ENCODE measurements at places on chromosomes 3 and 15.
A peak's percentile ranks its signal among the peaks of the same experiment; 100 is the strongest.

DNA sequence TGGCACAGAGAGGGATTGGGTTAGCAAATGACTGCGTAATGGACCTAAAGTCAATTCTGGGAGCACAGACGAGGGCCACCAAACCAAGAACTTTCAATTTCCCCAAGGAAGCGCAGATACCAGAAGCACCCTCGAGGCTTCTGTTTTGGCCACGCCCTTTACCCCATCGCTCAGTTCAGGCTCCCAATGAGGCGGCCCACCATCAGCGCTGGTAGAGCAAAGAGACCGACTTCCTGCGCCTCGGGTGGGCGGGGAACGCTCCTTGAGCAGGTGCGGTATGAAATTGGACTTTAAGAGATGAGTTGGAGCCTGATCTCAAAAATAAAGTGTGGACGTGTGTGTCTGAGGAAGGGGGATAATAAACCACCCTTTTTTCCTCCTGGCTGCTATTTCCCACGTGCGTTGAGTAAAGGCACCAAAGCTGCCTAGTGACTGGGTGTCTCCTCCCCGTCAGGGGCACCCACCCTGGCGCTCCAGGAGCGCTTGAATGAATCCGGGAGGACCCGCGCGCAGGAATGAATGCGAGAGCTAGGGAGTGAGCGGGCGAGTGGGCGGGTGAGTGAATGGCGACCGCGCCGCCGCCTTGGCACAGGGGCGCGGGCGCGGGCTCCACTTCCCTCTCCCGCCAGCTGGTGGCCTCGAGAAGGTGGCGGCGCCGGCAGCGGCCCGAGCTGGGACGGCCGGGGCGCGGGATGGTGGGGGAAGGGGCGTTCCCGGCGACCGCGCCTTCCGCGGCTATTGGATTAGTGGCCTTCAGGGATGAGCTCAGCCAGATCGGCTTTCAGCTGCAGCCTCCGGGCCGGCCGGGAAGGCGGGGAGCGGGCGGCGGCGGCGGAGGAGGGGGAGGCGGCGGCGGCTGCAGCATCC lies at the start of gene SPSB4:
TSS of gene SPSB4 (plus strand) at position 772 of the 867 bp plus-strand sequence. CDS start 14,758 bp downstream, outside the sequence.
- no peak for DNase-seq
- peaks cover 3% of the 10 kb centered on the region for H3K4me1 ChIP-seq
- H3K27me3 ChIP-seq: peaks cover 70% of the 10 kb centered on the region
- H3K27ac ChIP-seq: no peak within 1 kb of the TSS
- peak within 1 kb of the TSS; percentile 67 for H3K4me3 ChIP-seq
- no peaks in the 10 kb centered on the region for H3K36me3 ChIP-seq

- DNase-seq: no peak
- peaks cover 15% of the 10 kb centered on the region for H3K4me1 ChIP-seq
- H3K4me3 ChIP-seq: no peak overlapping the region
- no peaks in the 10 kb centered on the region for H3K36me3 ChIP-seq
Measured at GRCh38 chr15:65939901-65940617, 70.8 kb downstream of the RAB11A start.

DNA sequence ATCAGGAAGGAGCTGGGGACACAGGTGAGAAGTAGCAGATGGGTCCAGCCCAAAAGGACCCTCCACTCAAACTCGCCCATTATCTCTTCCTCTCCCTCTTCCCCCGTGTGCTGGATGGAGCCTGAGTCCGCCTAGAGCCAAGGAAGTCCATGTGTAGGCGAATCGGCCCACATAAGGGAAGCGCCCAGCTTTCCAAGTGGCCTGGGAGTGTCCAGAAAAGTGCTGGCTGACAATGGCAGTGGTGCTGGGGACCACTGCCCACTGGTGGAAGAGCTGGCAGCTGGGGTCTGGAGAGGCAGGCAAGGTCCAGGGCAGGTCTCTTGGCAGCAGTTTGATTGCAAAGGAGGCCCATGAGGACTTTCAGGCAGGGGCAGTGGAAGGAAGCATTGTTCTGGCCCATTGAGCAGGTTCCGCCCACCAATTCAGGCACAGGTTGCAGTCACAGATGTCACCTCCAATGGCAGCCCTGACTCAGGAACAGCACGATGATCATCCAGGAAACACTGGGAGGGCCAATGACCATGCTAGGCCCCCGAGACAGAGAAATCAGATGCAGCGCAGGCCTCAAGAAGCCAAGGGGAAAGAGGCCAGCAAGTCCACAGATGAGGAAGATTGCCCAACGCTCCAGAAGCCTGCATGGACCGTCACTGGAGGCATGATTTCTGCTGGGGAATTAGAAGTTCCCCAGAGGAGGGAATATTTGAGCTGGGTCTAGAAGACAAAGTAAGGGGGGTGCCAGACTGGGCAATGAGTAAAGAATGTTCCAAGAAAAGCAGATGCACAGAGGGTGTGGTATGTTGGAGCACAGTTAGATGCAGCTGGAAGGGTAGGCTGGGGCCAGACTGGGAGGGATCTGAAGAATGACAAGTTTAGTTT lies 3.0 kb downstream of the MFGE8 start:
- no peak for DNase-seq
- peak overlapping the region; percentile 54 for H3K4me3 ChIP-seq
- peaks cover 21% of the 10 kb centered on the region for H3K4me1 ChIP-seq
- peak overlapping the region; percentile 14 for H3K27ac ChIP-seq

DNA sequence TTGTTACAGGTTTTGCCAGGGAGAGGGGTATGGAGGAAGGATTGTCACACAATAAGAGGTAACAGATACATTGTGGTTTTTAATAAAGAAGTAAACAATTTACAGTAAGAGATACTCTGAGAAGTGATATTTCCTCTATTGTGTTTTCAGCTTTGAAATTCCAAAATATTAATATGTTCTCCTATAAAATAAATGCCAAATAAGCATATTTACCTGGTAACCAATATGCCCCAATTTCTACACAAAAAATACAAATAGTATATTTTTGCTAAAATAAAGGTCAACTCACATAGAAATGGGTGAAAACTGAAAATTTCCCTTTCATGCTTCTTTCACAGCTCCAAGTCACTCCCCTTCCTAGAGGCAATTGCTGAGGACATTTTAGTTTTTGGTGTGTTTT lies 437.4 kb upstream of the UBE2E2 start:
- no peak overlapping the region for H3K27ac ChIP-seq
- H3K4me3 ChIP-seq: no peak overlapping the region
- DNase-seq: no peak
- no peaks in the 10 kb centered on the region for H3K27me3 ChIP-seq
- no peaks in the 10 kb centered on the region for H3K4me1 ChIP-seq
- no peaks in the 10 kb centered on the region for H3K36me3 ChIP-seq

GRCh38 chr15:97084650-97085049 lies 754.1 kb downstream of the NR2F2 start:
- H3K27me3 ChIP-seq: no peaks in the 10 kb centered on the region
- H3K4me3 ChIP-seq: no peak overlapping the region
- DNase-seq: no peak
- H3K4me1 ChIP-seq: no peaks in the 10 kb centered on the region
- H3K27ac ChIP-seq: no peak overlapping the region
- no peaks in the 10 kb centered on the region for H3K36me3 ChIP-seq

DNA sequence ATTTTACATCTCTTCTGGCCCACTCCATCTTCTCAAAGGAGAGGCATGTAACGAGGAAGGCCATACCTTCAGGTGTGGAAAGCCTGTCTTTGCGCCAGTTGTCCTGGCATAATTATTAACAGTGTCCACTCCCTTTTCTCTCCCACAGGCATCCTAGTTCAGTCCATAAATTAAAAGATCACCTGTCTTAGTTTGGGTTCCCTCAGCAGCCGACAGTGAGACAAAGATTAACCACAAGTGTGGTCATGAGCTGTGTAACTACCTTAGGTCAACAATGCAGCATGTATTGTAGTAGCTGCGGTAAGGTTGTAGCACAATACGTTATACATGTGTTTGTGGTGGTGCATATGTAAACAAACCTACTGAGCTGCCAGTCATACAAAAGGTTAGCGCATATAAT lies 103.3 kb upstream of the GALNT15 start:
- no peaks in the 10 kb centered on the region for H3K27me3 ChIP-seq
- no peak overlapping the region for H3K27ac ChIP-seq
- no peaks in the 10 kb centered on the region for H3K4me1 ChIP-seq
- H3K4me3 ChIP-seq: no peak overlapping the region

DNA sequence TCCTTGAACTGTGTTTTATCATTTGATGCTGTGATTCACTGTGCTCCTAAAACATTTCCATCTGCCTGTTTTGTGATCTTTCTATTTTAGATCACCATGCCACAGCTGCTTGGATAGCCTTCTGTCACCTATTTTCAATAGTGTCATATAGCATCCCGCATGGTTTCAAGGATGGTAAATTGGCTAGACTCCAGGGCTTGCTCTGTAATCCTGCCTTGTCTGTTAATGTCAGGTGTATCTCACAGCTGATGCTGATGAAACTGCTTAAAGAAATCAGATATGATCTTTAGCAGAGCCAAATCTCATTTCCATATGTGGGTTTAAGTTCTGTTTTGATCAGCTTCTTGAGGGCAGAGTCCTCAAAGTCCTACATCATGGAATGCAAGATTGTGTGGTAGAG lies 182.2 kb downstream of the UBE2E2 start:
- H3K36me3 ChIP-seq: no peaks in the 10 kb centered on the region
- H3K27me3 ChIP-seq: no peaks in the 10 kb centered on the region
- no peak overlapping the region for H3K4me3 ChIP-seq
- no peak for DNase-seq

DNA sequence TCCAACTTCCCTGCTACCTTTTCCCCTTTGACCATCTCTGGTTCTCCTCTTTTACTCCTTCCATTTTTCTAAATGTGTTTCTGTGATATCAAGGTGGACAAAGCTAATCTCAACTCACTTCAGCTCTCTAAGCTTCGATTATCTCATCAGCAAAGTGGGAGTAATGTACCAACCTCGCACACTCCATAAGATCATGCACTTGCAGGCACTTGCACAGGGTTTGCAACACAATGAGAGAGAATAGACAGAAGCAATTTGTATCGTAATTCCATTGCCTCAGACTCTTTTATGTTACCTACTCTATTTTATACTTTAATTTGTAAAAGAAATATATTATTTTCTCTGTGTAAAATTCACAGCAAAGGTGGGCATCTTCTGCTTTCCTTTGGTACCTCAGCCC lies 7.0 kb upstream of the POLQ start:
- DNase-seq: no peak
- peaks cover 2% of the 10 kb centered on the region for H3K27me3 ChIP-seq
- no peak overlapping the region for H3K4me3 ChIP-seq

DNA sequence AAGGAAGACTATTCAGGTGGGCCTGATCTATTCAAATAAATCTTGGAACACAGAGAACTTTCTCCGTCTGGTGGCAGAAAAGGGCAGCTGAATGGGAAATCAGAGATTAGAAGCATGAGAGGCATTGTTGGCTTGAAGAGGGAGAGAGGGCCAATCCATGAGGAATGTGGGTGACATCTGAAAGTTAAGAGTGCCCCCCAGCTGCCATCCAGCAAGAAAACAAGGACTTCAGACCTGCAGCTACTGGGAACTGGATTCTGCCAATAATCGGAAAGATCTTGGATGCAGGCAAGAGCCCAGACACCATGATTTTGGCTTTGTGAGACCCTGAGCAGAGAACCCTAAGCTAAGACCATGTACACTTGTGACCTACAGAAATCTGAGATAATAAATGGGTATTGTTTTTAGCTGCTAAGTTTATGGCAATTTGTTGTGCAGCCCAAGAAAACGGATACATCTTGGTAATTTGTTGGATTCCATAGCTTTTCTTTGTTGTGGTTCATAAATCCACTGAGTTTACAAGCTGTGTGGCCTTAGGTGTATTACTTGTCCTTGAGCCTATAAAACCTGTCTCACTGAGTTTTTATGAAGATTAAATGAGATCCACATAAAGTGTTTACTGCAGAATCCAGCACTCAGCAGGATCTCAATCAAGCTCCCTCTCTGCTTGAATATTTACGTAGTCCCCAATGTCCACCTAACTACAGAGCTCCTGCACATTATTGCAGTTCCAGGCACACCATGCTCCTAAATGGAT lies 82.1 kb upstream of the PRTG start:
- H3K36me3 ChIP-seq: no peaks in the 10 kb centered on the region
- H3K4me1 ChIP-seq: peaks cover 22% of the 10 kb centered on the region
- H3K27ac ChIP-seq: no peak overlapping the region

DNA sequence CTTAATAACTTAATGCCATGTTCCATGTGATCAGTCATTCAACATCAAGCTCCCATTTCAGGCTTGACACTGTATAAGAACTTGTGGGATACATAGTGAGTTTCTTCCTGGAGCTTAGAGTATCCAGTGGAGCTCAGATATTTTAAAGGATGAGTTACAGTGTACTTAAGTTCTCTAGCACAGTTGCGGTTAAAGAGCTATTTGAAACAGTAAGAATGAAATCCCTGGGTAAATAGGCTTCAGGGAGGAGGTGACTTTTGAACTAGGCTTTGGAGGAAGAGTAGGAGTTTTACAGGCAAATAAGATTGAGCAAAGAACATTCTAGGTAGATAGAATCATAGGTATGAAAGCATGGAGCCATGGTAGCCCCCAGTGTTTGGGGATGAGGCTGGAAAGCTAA lies 3.8 kb downstream of the ZNF592 start:
- DNase-seq: no peak
- H3K4me3 ChIP-seq: no peak overlapping the region
- peaks cover 42% of the 10 kb centered on the region for H3K4me1 ChIP-seq
- peaks cover 35% of the 10 kb centered on the region for H3K36me3 ChIP-seq
- no peak overlapping the region for H3K27ac ChIP-seq
- no peaks in the 10 kb centered on the region for H3K27me3 ChIP-seq

DNA sequence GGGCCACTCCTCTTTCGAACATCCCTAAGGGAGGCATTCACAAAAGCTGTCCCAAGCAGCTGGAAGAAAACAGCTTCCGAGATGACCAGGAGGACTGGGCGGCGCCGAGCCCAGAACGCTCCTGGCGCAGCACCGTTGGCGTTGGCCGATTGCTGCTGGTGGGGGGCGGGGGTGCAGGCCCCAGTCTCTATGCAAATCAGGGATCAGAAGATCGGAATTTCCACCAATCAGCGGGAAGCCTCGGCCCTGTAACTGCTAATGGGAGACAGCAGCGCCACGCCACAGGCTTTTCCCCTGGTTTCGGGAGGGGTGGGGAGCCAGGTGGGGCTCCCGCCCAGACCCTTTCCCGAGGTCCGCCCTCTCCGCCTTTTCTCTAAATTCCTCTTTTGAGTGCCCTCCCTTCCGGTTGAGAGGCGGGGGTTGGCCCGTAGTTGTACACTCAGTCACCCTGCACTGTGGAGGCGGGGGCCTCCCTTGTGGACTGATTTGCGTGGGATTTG lies 27.0 kb downstream of the HMCES start:
- H3K4me1 ChIP-seq: peaks cover 22% of the 10 kb centered on the region
- H3K27me3 ChIP-seq: no peaks in the 10 kb centered on the region
- DNase-seq: peak; percentile 54
- H3K4me3 ChIP-seq: peak overlapping the region; percentile 36
- H3K36me3 ChIP-seq: peaks cover 30% of the 10 kb centered on the region
- peak overlapping the region; percentile 41 for H3K27ac ChIP-seq

DNA sequence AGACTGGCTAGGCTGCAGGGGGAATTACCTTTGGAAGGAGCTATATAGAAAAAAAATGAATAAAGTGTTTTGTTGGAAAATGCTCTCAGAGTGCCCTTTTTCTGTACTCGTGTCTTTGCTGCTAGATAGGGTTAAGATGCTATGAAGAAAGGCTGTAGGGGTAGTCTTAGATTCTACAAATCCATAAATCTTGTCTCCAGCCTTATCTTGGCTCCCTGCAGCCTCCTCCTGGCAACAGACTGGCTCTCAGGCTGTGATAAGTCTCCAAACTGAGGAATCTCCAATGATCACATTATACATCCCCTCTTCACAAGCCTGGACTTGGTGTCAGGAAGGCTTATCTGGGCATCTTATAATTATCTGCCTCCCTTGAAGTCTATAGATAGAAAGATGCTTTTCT lies 9.3 kb downstream of the LPCAT4 start:
- H3K4me1 ChIP-seq: peaks cover 3% of the 10 kb centered on the region
- no peak overlapping the region for H3K4me3 ChIP-seq
- H3K27me3 ChIP-seq: no peaks in the 10 kb centered on the region
- no peak overlapping the region for H3K27ac ChIP-seq
- no peak for DNase-seq
